Stimulated activated CD8-positive, alpha-beta memory T cell treated with anti-CD3 and anti-CD28 coated beads, Interleukin-4, amount 100 ng/mL, for 1 hour (primary cell): ENCODE measurements at places on chromosomes 7 and 10.

DNA sequence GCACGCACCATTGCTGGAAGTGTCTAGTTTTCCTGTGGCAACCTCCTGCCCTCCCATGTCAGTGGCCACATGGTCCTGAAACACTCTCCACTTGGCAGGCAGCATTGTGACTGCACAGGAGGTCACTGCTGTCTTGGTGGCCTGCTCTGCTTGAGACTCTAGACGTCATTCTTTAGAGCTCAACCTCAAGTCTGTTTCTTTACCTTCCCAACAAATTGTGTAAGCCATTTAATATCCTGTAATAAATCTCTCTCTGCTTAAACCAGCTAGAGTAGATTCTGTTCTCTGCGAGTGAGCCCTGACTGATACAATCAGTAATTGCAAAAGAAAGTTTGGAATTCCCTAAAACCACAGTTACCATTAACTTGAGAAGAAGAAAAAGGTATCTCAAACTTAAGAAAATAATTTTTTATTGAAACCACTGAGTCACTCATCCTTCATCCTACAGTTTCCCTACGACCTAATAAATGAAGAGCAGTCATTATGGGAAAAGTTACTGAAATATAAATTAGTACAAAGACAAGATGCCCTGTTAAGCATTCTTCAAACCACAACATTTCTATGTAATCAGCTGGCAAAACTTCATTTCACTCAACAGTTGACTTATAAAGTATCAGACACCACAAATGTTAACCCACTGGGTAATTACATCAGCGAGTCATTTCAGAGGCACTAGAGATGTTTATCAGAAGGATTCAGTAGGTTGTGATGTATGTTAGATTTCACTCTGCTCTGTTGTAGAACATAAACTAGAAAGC, 18.0 kb downstream of the SLC25A13 start:
- no peak for DNase-seq

DNA sequence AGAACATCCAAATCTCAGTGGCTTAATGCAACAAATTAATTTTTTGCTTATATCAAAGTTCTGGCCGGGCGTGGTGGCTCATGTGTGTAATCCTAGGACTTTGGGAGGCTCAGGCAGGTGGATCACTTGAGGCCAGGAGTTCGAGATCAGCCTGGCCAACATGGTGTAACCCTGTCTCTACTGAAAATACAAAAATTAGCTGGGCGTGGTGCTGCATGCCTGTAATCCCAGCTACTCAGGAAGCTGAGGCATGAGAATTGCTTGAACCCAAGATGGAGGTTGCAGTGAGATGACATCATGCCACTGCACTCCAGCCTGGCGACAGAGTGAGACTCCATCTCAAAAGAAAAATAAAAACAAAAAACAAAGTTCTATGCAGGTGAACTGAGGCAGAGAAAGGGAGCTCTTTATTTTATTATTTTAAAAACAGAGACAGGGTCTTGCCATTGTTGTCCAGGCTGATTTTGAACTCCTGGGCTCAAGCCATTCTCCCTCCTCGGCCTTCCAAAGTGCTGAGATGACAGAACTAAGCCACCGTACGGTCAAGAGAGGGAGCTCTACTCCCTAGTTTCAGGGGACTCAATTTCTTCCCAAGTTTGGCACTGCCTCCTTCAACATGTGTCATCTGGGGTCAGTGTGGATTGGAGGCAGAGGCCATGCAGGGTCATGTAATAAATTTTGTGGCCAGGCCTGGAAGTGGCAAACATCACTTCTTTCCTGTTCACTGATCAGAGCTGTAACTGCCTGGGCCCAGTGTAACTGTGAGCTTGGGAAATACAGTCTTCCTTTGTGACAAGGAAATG, 2.4 kb downstream of the ADCK2 start:
- DNase-seq: no peak

DNA sequence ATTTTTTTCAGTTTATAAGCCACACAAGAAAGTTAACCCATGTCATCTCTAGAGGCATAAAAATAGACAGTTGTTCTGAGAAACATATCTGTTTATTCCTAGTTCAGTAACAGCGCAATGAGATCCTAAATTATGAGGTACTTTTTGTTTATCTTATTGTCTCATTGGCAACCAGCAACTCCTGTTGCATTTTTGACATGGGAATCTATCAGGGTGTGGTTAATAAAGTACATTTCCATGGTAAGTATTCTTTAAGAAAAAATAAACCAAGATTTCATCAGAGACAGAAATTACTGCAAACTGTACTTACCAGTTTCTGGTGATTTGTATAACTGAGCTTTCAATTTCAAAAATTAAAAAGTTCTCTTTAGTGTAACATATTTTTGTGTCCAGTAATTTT, 9.0 kb downstream of the FAS start:
- DNase-seq: no peak

DNA sequence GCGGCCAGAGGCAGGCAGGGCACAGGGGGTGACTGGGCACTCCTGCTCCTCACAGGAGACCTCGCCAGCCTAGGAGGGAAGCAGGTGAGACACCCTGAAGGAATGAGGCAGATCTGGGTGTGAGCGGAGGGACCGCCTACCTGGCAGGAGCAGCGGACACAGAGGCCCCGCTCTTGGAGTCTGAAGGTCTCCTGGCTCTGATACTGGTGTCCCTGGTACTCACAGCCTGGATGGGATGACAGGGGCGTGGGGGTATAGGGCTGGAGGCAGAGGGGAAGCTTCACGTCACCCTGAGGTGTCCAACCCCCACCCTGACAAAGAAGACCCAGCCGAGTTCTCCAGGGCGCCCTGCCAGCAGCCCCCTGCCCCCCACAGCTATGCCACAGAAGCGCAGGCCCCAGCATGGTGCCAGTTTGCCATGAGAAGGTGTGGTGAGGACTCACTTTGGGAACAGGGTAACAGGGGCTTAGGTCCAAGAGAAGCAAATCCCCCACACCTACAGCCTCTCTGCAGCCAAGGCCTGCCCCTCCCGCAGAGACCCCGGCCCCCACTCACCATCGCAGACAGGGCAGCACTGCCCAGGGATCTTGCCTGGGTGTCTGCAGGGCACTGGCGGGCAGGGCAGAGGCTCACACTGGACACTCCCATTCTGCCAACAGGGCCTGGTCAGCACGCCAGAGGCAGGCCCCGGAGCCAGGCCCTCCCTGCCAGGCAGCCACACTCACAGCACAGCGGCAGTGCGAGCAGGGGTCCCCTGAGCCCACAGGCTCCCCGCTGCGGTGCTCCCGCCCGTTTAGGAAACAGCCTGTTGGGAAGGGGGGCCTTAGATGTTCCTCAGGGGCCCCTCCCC, 17.0 kb downstream of the KCP start:
- no peak for DNase-seq

- no peak for DNase-seq
These were observed 75.8 kb upstream of the LRRC17 start for GRCh38 chr7:102836977-102837376.

- DNase-seq: no peak
These were observed 3.3 kb downstream of the JMJD1C start for GRCh38 chr10:63462442-63462841.

GRCh38 chr10:30928742-30929141, 102.9 kb downstream of the ZNF438 start:
- no peak for DNase-seq

- DNase-seq: no peak
These were observed 200.9 kb upstream of the TBX20 start for GRCh38 chr7:35454575-35455385.

DNA sequence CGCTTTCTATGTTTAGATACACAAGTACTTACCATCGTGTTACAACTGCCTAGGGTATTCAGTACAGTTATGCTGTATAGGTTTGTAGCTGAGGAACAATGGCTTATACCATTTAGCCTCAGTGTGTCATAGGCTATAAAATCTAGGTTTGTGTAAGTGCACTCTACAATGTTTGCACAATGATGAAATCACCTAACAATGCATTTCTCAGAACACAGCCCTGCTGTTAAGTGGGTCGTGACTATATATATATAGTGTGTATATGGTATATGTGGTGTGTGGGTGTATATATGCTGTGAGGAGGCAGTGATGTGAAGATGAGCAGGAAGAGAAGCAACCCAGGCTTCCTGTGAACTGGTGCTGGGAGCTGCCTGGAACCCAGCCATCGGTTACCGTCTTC, 65.6 kb upstream of the MKI67 start:
- DNase-seq: no peak
